ENCODE measurements at places on chromosomes 3 and 15.

- DNase-seq, result no peak
Observed at GRCh38 chr15:39777496-39777895, 5.1 kb downstream of the FSIP1 start.

- DNase-seq, result no peak
Observed at GRCh38 chr3:50459785-50460184, 43.6 kb downstream of the CACNA2D2 start.

- DNase-seq, result no peak
Observed at GRCh38 chr3:19487386-19487785, 339.1 kb downstream of the KCNH8 start.

- no peak for DNase-seq
Observed at GRCh38 chr3:23461069-23461468, 257.9 kb downstream of the UBE2E2 start.

DNA sequence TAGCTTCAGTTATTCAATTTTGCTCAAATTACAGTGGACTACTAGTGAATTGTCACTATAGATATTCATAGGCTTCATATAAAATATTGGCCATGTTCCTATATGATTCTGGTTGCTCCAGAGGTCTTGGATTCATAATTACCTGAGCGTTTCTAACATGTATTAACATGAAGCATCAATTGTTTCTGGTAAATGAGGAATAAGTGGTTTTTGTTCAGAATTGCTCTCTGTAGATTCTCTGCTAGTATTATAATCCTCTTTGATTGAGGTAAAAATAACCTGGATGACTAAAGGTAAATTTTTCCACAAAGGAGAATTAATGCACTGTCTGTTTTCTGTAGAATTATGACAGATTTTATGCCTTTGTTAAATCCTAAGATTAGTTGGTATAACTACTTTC, 258.1 kb upstream of the CNTN6 start:
- no peak for DNase-seq

- DNase-seq, result no peak
Observed at GRCh38 chr15:93286446-93286845, 197.4 kb upstream of the RGMA start.

GRCh38 chr3:159944781-159945180, 43.9 kb upstream of the IL12A start:
- no peak for DNase-seq

DNA sequence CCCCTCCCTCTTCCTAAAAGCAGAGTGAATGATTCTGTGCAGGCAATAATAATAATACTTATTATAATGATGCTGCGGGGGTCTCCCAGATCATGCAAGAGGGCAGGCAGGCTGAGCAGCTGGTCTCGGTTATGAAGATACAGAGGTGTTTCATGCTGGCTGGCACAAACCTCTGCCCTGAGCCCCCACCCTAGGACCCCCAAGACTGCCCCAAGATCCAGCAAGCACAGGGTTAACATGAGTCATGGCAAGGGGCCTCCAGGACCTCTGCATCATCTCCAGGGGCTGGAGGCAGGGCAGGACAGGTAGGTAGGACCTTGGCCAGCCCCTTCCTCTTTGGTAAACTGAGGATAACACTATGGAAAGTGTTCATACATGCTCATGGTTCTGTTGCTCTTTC, 2.7 kb downstream of the MGLL start:
- DNase-seq, result no peak

- no peak for DNase-seq
Observed at GRCh38 chr3:152196782-152197181, 71.9 kb upstream of the MBNL1 start.

DNA sequence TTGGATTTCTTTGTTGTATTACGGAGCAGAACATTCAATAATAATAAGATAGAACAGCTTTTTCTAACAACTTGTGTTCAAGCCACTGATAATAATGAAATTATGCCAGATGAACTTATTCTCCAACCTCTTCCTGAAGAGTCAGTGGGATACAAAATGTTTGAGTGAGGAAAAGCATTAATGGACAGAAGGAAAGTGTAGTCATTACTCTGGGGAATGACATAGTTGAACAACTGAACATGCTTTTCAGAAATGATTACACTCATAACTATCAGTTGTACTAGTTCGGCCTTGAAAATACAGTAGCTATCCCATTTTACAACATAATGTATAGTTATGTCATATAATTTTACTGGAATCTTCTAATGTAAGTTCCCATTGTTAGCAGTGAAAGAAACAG, 55.9 kb downstream of the ALCAM start:
- DNase-seq, result no peak

GRCh38 chr15:100767001-100767825, 112.4 kb upstream of the ALDH1A3 start:
- DNase-seq, result no peak

DNA sequence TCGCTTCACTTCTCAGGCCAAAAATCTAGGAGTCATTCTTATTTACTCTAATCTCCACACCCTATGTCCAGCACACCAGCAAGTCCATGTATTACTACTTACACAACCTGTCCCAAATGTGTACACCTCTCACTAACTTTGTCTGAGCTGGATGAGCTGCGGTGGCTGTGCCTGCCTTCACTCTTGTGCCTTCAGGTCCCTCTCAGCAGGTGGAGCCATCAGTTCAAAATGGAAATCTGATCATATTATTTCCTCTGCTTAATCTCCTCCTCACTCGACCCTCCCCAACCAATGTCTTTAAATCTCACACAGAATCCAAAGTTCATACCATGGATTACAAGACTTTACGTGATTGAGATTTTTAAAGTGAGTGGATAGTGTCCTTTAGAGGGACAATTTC, 82.8 kb downstream of the SSR3 start:
- DNase-seq, result no peak

- DNase-seq, result no peak
Observed at GRCh38 chr3:12148183-12148940, 10.3 kb downstream of the TIMP4 start.

DNA sequence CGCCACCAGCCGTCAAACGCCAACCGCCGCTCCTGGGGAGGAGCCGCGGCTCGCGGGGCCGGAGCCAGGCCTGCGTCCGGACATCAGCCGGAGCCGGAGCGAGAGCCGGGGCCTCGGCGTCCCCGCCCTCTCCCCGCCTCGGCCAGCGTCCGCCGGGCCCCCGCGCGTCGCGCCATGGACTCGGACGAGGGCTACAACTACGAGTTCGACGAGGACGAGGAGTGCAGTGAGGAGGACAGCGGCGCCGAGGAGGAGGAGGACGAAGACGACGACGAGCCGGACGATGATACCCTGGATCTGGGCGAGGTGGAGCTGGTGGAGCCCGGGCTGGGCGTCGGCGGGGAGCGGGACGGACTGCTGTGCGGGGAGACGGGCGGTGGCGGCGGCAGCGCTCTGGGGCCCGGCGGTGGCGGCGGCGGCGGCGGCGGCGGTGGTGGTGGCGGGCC, 359 bp downstream of the ARIH1 start:
- DNase-seq, result peak; percentile 22

DNA sequence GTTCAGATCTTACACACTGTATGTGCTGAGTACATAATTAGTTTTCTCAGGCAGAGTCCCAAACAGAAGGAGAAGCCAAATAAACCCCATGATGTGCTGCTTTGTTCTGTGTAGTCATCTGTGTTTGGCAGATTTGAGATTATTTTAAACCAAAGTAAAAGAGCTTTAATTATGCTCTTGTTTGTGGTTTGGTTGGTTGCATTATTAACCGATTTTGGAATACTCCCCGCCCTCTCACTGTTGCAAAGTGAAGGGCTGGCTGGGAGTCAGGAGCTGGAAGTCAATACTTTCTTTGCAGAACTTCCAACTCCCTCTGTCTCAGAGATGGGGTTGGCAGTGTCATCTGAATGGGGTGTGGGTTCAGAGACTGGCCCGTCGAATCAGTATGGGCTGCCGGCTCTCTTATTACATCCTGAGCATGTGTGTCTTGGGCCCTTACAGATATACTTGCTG, 34.4 kb downstream of the SLCO3A1 start:
- DNase-seq, result no peak

- DNase-seq, result no peak
Observed at GRCh38 chr3:112053229-112053628, 18.7 kb downstream of the TMPRSS7 start.

GRCh38 chr3:171327441-171328174, 132.6 kb downstream of the TNIK start:
- DNase-seq, result no peak

DNA sequence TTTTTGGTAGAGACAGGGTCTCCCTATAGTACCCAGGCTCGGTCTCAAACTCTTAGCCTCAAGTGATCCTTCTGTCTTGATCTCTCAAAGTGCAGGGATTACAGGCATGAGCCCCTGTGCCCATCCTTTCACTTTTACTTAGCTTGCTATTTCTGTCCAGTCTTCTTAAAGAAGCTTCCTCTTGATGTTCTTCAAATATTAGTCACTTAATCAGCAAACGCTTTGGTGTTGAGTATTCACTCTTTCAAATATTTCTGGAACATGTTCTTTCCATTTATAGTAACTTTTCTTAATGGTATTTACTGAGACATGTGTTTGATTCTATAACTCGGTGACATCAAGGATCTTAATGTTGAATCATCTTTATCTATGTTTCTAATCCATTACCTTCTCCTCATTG, 122.1 kb downstream of the CNTN6 start:
- no peak for DNase-seq

GRCh38 chr3:155560594-155560993, 184.3 kb downstream of the PLCH1 start:
- no peak for DNase-seq

DNA sequence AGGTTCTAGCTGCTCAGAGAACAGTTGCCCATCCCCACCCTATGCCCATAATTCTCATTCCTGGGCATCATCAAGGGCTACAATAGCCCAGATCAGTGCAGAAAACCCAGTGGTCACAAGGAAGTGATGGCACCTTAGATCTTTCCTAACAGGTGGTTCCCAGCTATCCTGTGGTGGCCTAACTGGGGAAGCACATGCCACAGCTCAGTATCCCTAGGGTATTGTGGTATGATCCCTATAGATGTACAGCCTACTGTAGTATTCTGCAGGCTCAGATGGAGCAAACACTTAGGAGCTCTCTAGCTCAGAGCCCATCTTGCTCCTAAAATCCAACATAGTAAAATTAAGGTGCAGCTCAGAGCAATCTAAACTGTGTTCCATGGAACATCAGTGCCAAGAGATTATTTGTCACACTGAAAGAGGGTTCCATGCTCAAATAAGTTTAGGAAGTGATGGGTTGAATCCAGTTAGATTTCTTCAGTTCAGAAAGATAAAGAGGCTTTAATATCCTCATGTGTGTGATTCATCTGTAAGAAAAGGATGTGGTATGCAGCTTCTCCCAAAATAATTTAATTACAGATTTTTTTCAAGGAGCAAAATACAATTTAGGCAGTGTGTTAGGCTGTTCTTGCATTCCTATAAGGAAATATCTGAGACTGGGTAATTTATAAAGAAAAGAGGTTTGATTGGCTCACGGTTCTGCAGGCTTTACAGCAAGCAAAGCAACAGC, 4.4 kb downstream of the A4GNT start:
- no peak for DNase-seq
